ENCODE measurements at places on chromosomes 2 and 18. TPM values are rescaled to one million over a fixed set of nuclear protein-coding genes. Genes with fewer than 3 reads are reported as not detected.
A peak's percentile ranks its signal among the peaks of the same experiment; 100 is the strongest.

The ESPNL gene
- total RNA-seq, result 0.20 TPM

The DCAF17 gene
- total RNA-seq, result 28.2 TPM

DNA sequence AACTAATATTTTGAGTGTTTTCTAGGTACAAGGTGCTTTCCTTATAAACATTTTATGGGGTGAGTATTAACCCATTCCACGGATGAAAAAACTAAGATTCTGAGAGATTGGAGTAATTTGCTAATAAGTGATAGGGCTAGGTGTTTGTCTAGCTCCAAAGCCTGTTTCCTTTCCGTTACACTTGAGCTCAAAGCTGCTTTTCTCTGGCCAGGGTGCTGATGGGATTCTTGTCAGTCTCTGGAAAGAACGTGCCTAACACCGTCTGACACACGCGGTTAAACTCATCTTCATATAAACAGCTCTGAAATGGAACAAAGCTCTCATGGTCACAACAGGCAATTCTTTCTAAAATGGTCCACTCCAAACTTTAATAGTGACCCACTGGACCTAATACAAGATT lies 2.0 kb upstream of the ANKRD29 start:
- no peak for DNase-seq

The TTN gene
- total RNA-seq, result 2.0 TPM

DNA sequence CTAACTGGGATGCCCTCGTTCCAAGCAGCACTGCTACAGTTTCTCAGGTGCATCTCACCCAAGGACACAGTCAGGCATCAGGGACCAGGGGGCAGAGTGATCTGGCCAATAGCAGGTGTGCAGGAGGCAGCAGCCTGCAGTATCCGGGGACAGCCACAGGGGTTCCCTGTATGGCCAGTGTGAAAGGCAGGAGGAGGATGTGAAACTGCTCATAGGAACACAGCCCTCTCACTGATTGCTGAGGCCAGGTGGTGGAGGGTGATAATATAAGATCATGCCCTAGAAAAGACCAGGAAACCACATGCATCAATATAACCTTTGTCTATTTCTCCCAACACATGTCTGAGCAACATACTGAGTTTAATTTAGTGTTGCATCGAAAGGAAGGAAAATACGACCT lies 112.7 kb upstream of the TACR1 start:
- no peak for DNase-seq

GRCh38 chr2:6506361-6506794 lies 359.3 kb downstream of the CMPK2 start:
- no peak for DNase-seq

The GCG gene
- total RNA-seq, result not detected

DNA sequence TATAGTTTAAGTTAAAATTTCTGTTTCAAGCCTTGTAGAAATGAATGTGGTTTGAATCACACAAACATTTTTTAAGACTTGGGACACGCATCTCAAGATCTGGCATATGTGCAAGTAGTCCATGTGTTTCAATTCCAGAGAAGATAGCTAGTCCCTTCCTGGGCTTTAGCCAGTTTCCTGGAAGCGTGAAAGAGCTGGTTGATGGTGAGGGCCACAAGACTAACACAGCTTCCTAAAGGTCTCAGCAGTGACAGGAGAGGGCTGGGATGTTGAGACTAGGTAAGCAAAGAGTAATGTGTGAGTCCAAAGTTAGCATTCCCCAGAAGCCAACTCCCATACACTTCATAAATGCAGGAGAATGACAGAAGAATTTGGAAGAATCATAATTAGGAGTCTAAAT lies 111.9 kb upstream of the MAP2 start:
- DNase-seq, result no peak

- DNase-seq, result no peak
Measured at GRCh38 chr2:220224691-220225543, 597.5 kb downstream of the SLC4A3 start.

- DNase-seq, result peak; percentile 100
Measured at GRCh38 chr2:55862673-55863390, 60.8 kb downstream of the EFEMP1 start.

DNA sequence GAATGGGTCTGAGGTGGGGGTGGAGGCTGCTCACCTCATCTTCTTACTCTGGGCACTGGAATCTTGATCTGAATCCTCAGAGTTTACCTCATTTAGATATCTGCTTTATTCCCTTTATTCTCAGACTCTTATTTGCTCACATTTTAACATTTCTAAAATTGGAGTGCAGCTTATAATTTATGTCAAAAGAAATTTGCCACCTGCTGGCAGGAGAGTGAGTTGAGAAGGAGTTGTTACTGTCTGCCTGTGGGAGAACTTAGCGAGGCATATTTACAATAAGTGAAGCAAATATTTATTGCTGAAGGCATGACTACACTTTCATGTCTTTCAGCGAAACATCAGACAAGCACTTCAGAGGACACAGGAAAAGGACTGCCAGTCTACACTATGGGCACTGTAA lies 16.4 kb upstream of the KIAA2012 start:
- no peak for DNase-seq

DNA sequence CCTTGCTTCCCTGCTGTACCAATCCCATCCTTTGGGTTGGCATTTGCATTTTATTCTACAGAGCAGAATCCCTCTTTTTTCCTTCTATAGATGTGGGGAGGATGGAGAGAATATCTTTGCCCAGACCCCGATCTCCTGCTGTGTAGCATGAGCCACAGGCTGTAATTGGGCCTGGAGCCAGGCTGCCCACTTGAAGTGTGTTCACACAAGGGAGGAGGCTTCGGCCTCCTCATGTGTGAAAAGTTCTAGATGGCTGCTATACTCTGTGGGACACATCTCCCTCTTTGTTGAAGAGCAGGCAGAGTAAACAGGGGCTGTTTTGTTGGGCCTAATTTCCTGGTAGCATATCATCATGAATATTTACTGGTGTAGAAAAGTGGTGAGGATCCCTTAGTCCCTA lies 126.3 kb downstream of the XRCC5 start:
- DNase-seq, result no peak

The ZAP70 gene
- not detected for total RNA-seq

The ACADL gene
- 0.32 TPM for total RNA-seq

The CDH7 gene
- 17.6 TPM for total RNA-seq

GRCh38 chr2:214865400-214865799 lies 55.9 kb upstream of the BARD1 start:
- no peak for DNase-seq

The CREG2 gene
- total RNA-seq, result 0.20 TPM

DNA sequence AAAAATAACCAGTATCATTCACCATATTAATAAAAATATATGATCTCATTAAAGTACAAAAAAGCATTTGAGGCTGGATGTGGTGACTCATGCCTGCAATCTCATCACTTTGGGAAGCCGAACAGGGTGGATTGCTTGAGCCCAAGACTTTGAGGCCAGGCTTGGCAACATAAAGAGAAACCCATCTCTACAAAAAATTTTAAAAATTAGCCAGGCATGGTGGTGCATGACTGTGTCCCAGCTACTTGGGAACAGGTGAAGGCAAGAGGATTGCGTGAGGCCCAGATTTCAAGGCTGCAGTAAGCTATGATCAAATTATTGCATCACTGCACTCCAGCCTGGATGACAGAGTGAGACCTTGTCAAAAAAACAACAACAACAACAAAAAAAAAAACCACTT lies 75.9 kb downstream of the RAD51AP2 start:
- no peak for DNase-seq

DNA sequence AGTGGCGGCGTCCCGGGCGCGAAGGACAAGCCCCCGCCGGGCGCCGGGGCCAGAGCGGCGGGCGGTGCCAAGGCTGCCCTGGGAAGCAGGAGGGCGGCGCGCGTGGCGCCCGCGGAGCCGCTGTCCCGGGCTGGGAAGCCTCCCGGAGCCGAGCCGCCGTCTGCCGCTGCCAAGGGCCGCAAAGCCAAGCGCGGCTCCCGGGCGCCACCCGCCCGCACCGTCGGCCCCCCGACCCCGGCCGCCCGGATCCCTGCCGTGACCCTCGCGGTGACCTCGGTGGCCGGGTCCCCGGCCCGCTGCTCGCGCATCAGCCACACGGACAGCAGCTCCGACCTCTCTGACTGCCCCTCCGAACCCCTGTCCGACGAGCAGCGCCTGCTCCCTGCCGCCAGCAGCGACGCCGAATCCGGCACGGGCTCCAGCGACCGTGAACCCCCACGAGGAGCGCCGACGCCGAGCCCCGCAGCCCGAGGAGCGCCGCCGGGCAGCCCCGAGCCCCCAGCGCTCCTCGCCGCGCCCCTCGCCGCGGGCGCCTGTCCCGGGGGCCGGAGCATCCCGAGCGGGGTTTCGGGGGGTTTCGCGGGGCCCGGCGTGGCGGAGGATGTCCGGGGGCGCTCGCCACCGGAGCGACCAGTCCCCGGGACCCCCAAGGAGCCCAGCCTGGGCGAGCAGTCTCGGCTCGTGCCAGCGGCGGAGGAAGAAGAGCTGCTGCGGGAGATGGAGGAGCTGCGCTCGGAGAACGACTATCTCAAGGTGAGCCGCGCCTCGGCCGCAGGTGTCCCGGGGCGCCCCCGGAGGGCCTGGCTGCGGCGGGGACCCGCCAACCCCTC lies 820 bp downstream of the MTCL1 start:
- DNase-seq, result no peak

GRCh38 chr2:151374436-151374835 lies 17.0 kb downstream of the TNFAIP6 start:
- DNase-seq, result no peak

The HNMT gene
- total RNA-seq, result 17.0 TPM

The POMC gene
- not detected for total RNA-seq

DNA sequence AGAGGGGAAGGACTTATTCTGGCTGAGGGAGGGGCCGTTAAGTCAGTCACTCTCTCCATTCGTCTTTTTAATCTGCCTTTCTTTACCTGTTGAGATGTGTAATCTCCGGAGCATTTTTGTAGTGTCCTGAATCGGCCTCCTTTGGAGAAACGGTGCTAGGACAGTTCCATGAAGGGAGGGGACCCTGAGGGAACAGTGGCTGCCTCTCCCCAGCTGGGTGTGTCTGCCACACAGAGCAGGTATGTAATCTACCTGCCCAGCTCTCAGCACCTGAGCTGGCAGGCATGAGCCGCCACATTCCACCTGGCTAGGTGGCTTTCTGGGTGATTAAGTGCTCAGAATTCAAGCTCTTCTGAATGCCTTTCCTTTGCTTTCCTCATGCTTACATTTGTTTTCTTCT lies 131.2 kb downstream of the WDSUB1 start:
- no peak for DNase-seq

The OR6B2 gene
- not detected for total RNA-seq

The CRYGC gene
- total RNA-seq, result not detected

GRCh38 chr18:9665314-9665713 lies 42.8 kb upstream of the RAB31 start:
- no peak for DNase-seq

- DNase-seq, result no peak
Measured at GRCh38 chr2:8608411-8608954, 73.4 kb upstream of the ID2 start.

The POU3F3 gene
- total RNA-seq, result not detected

The RESP18 gene
- not detected for total RNA-seq

The IL1RL1 gene
- total RNA-seq, result 4.7 TPM

DNA sequence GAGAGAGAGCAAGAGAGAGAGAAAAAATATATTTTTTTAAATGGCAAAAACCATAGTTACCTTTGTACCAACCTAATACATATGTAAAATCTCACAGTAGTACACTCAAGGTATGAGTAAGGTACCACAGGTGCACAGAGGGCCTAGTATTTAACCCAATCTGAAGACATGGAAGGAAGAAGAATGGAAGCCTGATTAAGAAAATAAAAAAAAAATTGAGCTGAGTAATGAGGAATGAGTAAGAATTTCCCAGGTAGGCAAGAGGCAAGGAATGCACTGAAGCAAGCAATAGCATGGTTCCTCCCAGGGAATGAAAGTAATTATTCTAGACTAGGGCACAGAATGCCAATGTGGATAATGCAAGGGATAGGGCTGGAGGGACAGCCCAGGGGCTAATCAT lies 294.2 kb downstream of the FIGN start:
- no peak for DNase-seq

The ASPRV1 gene
- 0.12 TPM for total RNA-seq

- DNase-seq, result no peak
Measured at GRCh38 chr2:177078416-177078815, 134.2 kb upstream of the HNRNPA3 start.

The UBE2F gene
- total RNA-seq, result 70.4 TPM

DNA sequence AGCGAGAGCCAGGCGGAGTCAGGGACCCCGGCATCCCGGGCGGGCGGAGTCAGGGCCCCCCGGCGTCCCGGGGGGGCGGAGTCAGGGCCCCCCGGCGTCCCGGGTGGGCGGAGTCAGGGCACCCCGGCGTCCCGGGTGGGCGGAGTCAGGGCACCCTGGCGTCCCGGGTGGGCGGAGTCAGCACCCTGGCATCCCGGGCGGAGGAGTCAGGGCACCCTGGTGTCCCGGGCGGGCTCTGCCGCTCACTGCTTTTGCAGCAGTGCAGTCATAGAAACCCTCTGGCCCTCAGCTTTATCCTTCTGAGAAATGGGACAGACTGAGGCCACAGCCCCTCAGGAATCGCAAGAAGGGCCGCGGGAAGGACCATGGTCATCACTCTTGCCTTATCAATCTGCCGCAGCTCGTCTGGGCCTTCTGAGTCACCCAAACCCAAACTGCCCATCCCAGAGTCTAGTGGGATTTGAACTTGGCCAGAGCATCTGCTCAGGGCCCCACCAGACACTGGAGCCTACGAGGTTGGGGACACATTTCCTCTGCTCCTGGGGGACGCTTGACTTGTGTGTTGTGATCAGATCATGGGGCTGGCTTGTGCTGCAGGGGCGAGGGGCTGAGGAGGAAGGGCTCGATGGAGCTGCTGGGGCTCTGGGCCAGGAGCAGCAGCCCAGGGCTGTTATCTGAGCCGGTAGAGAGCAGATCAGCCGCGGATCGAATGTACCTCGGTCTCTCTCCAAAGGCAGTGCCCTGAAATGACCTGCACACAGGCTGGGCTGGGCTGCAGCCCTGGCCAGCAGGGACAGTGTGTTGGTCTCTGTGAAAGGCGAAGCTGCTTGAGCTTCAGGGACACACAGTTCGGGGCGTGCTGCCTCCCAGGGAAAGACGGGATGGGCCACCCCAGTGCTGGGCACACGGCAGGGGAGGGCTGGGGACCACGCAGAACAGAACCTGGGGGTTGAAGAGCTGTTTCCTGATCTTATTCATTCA lies 290.1 kb upstream of the HDAC4 start:
- DNase-seq, result no peak

DNA sequence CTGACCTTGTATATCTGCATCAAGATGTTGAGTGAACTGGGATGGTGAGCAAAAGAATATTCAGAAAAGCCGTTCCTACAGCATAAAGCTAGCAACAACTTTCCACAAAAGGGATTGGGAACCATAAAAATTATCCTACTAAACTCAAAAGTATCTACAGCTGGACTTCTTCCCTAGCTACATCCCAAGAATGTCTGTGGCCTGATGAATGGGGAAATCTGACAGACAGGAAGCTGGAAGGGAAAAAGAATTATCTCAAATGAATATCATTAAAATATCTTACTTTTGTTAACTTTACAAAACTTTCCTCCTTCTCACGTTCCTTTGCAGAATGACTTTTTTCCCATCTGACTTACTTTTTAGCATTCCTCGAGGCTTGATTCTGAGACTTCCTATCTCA lies 150.9 kb downstream of the PDE11A start:
- no peak for DNase-seq
